ENCODE measurements at places on chromosomes 16 and 17. TPM values are rescaled to one million over a fixed set of nuclear protein-coding genes. Genes with fewer than 3 reads are reported as not detected.

DNA sequence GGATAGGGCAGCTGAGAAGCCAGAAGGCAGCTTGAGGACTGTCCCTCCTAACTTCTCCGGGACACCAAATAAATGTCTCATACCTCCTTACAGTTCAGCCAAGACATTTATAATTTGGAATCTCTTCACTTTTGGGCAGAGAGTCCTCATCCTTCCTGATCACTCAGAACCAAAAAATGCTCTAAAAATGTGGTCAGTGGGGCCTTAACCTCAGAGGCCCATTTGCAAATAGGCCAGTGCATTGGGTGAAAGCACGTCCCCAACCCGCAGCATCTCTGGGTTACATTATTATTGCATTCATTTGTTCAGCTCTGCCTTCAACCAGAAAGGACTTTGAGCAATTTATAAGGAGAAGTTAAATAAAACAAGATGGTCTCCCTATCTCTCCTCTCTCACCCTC lies 112.4 kb upstream of the IRX3 start:
- H3K27me3 ChIP-seq, result no peaks in the 10 kb centered on the region
- no peaks in the 10 kb centered on the region for H3K36me3 ChIP-seq
- no peak overlapping the region for H3K4me3 ChIP-seq
- no peak for DNase-seq
- H3K27ac ChIP-seq, result no peak overlapping the region

DNA sequence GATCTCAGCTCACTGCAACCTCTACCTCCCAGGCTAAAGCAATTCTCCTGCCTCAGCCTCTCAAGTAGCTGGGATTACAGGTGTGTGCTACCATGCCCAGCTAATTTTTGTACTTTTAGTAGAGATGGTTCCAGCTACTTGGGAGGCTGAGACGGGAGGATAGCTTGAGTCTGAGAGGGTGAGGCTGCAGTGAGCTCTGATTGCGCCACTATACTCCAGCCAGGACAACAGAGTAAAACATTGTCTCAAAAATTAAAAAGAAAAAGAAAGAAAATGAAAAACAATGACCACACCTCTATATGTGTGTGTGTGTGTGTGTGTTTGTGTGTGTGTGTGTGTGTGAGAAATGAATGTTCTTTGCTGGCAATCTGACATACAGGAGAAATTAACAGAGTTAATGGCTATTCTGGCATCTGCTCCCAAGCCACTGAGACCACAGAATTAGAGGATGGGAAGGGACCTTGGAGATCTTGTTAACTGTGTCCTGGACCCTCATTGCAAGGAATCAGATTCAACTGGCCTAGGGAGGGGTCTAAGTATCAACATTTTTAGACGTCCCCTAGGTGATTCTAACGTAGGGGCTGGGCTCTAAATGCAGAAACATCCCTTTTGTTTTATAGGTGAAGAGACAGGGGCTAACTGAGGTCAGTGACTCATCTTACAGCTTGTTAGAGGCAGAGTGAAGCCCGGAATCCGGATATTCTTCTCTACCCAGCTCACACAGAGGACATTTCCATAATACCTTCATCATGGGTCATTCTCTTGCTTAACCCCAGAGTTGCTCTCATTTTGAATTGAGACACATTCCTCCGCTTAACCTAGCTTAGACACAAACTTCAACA lies 16.4 kb upstream of the MARCHF10 start:
- H3K36me3 ChIP-seq, result no peaks in the 10 kb centered on the region
- no peaks in the 10 kb centered on the region for H3K27me3 ChIP-seq
- DNase-seq, result no peak

DNA sequence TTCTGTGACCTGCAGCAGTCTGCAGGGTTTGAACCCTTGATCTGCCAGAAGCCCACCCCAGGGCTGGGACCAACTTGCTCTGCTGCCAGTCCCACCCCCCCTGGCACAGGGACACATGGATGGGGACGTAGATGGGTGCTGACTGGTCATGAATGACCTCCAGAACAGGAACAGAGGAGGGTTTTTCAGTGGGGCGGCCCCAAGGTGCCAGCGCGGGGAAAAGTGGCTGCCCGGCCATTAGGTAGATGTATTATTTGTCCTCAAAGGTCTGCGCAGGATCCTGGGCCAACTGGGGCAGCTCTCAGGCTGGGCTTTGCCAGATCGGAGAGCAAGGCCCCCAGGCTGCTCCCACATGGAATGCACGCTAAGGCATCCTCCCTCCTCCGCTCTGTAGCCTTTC lies 265.2 kb upstream of the TNRC6C start:
- no peaks in the 10 kb centered on the region for H3K27me3 ChIP-seq
- H3K27ac ChIP-seq, result no peak overlapping the region
- H3K4me3 ChIP-seq, result no peak overlapping the region
- H3K36me3 ChIP-seq, result no peaks in the 10 kb centered on the region
- no peaks in the 10 kb centered on the region for H3K4me1 ChIP-seq

The TBC1D3K gene
- total RNA-seq, result not detected
